Eye (tissue), 1 donor: ENCODE measurements at places on chromosomes 2 and 18.

GRCh38 chr2:159090514-159091201 is 122.2 kb downstream of the TANC1 start:
- no peak for DNase-seq

- DNase-seq: no peak
These were observed 246.2 kb downstream of the SOCS6 start for GRCh38 chr18:70535041-70535440.

GRCh38 chr2:71534201-71534600 is 80.8 kb downstream of the DYSF start:
- DNase-seq: no peak

- DNase-seq: peak; percentile 4
These were observed 284.0 kb upstream of the CWC22 start for GRCh38 chr2:180291060-180291459.

GRCh38 chr2:212384027-212384426 is 154.6 kb downstream of the ERBB4 start:
- DNase-seq: no peak

DNA sequence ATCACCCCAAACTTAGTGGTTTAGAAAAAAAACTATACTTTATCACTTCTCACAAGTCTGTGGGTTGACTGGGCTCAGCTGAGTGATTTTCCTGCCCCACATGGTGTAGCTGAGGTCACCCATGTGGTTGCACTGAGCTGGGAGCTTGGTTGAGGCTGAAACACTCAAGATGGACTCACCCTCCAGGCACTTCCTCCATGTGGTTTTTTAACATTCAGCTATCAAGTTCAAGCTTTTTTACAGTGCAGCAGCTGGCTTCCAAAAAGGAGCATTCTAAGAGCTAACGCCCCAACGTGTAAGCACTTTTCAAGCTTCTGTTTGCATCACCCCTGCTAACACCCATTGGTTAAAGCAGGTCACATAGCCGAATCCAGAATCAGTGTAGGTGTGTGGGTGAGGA is 105.9 kb upstream of the CREB1 start:
- no peak for DNase-seq

DNA sequence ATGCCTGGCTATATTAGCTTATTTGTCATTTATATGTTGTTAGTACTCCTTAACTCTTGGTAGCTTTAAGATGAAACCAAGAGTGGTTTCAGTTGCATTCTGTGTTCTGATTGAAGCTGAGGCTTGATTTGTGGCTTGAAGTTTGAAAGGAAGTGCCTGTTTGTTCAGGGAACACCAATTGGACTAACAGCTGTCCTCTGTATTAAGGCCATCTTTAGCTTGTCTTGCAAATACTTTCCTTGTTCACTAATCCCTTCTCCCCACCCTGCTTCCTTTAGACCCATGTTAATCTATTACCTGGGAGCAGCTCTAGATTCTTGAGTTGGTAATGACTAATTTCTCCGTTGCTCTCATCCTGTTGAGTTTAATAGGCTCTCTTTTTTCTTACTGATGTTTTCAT is 13.4 kb downstream of the ITGA6 start:
- no peak for DNase-seq

DNA sequence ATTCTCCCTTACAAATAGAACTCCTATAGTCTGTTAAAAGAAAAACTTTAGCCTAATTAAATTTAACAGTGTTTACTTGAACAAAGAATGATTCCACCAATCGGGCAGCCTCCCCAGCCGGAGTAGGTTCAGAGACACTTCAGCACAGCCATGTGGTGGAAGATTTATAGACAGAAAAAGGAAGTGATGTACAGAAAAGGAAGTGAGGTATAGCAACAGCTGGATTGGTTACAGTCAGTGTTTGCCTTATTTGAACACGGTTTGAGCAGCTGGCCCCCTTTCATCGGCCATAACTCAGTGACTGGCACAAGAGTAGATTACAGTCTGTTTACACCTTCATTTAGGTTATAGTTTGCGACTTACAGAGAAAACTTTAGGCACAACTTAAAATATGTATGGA is 2.1 kb upstream of the SKA1 start:
- no peak for DNase-seq

DNA sequence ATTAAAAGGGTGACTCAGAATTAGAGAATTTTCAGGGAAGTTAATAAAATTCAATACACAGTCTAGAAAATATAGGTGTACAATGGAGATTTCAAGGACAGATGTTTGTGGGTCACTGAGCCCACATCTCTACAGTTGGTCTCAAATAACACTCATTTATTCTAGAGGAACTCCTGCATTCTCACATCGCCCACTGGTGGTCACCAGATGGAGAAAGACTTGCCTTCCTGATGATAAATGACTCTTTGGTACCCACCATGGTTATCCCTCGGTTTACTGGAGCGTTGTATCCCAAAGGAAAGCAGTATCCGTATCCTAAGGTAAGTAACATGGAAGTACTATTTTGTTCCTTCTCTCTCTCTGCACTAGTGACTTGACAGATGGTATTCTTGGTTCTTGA is 1297.1 kb downstream of the DPP10 start:
- DNase-seq: no peak

DNA sequence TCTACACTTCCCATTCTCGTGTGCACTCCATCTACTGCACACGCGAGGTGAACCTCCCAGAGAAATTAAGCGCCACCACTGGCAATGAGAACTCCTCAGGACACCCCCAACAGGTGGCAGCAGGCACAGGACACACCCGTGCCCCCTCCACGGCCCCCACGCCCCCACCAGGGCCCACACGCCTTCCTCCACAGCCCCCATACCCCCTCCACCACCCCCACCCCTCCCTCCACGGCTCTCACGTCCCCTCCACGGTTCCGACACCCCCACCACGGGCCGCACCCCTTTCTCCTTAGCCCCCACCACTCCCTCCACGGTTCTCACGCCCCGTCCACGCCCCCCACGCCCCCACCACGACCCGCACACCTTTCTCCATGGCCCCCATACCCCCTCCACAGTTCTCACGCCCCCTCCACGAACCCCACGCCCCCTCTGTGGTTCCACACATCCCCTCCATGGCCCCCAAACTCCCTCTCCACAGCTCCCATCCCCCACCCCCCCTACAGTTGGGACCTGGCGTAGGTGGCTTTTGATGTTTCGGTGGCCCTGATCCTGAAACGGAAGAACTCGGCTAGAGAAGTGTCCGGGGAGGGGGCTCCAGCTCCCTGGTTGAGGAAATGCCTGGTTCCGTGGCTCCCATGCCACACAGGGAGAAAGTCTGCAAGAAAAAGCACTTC is 110.8 kb downstream of the ZNF516 start:
- DNase-seq: no peak

GRCh38 chr2:100875516-100876230 is 55.7 kb downstream of the NPAS2 start:
- peak; percentile 59 for DNase-seq

GRCh38 chr18:48600046-48600445 is 61.2 kb downstream of the CTIF start:
- DNase-seq: no peak

DNA sequence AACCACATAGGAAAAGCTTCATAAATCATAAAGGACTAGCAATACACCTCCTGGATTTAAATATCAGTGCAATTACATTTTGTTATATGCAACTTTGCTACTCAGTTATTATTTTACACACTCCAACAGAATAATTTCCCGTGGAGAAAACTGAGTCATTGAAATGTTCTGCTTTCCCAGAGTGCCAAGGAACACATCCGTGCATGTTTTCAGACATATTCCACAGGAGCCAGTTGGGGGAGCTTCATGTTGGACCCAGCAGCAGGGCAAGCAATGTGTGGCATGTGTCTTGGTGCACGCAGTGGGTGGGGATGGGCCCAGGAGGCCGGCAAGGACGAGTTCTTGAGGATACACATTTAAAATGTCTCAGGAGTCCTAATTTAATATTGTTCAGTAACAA is 14.4 kb upstream of the SMIM21 start:
- DNase-seq: no peak

GRCh38 chr2:233486357-233486756 is 80.2 kb downstream of the USP40 start:
- no peak for DNase-seq

DNA sequence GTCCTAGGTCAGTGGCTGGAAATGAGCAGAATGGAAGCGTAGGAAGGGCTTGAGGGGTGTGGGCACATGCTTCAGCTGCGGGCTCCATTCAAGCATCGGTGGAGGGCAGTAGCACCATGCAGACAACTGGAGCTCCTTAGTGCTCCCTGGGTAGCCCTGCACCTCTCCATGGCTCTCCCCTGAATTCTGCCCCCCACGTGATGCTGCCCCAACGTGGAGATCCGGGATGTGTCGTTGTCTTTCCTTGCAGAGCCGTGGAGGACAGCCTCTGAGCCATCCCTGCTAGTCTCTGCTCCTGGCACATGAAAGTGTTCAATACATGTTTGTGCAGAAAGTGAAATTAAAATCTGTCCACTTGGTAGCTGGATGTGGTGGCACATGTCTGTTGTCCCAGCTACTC is 94.5 kb downstream of the SH3RF3 start:
- no peak for DNase-seq

GRCh38 chr2:213213186-213213585 is 61.8 kb upstream of the IKZF2 start:
- DNase-seq: no peak

DNA sequence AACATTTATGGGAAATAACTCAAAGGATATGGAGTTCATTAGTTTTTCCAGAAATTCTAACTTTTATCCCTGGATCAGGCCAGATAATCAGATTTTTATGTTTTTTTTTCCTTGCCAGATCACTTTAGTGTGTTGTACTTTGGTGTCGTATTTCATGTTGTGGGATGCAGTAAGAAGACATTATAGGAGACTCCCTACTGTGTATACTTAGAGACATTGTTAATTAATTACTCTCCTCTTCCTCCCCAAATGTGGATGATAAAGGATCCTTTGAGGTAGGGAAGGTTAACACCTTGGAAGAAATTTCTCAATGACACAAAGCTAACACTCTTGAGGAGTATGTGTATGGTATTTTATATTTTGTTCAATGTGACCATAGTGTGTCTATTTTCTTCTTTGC is 120.5 kb downstream of the LYPD6B start:
- DNase-seq: no peak

DNA sequence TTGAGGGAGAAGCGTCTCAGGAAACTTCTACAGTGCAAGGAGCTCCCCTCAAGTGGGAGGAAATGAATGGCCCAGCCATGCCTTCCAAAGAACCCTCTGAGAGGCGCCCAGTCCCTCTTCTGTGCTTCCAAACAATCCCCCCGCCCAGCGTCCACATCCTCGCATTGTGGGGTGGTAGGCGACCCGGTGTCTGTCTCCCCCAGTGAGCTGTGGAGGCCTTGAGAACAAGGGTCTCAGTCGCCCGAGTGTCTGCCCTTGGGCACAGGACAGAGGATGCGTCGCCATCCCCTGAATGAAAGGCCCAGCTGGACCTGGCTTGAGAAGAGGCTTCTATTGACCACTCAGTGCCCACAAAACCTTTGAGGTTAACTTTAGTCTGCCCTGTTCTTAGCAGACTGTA is 29.7 kb downstream of the INPP5D start:
- DNase-seq: no peak

GRCh38 chr18:13893418-13893760 is 21.9 kb downstream of the MC2R start:
- DNase-seq: no peak

GRCh38 chr18:70450426-70451253 is 161.8 kb downstream of the SOCS6 start:
- DNase-seq: no peak

- no peak for DNase-seq
These were observed 43.7 kb upstream of the NEB start for GRCh38 chr2:151777935-151778334.

DNA sequence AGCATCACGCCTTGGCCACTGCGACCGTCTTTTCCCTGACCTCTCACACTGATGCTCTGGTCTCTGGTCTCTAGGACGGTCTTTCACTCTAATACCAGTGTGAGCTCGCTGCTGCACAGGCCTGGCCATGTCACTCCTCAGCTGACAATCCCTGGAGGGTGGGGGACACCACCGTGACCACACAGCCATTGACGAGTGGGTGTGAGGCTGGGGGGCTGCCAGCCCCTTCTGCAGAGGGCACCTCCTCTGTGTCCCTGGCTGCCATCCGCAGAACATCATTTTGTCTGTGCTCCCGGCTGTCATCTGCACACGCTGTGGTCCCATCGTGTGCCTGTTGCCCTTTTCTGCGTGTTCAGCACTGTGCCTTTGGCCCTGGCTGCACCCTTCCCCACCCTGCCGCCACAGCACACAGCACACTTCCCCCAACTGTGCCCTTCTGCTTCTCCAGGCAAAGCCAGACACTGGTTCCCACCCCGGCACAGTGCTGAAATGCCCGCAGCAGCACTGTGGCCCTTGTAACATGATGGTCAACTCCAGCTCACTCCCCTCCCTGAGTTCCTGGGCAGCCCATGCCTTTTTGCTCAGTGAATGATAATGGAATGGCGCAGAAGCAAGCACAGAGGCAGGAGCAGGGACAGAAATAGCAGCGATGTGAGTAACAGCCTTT is 30.4 kb upstream of the INHBB start:
- no peak for DNase-seq

DNA sequence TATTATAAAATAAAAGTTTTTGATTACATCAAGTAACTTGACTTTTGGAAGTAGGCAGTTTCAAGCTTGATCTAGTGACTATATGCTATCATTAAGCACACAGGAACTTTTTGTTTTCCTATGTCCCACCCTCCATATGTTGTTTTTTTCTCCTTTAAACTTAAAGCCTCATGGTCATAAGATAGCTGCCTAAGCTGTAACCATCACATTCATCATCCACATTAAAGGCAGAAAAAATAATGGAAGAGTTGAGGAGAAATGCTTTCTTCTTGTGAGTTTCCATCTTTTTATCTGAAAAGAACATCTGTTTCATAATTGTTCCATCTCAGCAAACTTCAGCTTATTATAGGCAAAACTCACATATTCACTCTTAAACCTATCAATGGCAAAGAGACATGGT is 630.4 kb downstream of the STK39 start:
- DNase-seq: no peak

DNA sequence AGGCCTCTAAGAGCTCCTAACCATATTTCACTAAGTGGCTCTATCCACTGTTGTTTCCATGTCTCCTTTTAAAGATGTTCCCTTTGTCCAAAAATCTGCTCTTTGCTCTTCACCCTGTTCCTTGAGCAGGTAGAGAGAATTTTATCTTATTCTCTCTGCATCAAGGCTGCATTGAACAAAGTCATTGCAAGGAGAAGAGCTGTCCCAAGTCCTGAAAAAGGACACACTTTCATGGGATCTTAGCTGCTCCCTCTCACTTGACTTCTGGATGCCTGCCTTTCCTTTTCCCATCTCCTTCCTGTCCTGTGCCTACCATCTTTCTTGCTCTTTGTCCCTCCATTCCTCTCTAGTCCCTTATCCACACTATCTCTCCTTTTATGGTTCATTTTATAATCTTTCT is 235.2 kb upstream of the THSD7B start:
- DNase-seq: peak; percentile 8

- no peak for DNase-seq
These were observed 15.9 kb downstream of the GTF3C3 start for GRCh38 chr2:196783431-196784094.

DNA sequence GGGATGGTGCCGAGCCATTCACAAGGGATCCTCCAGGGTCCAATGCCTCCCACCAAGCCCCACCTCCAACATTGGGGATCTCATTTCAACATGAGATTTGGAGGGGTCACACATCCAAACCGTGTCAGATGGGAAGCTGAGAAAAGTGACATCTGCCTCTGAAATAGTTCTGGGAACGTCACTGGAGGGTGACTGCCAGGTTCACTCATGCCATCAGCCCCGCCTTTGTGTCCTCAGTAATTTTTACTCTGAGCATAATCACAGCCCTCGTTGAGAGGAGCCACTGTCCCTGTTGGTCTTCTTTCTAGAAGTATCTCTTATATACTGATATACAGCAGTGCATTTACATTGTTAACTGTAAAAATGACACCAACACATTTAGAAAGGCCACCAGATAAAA is 67.4 kb downstream of the KLHL29 start:
- DNase-seq: no peak
